ENCODE measurements at places on chromosomes 1 and 21. TPM values are rescaled to one million over a fixed set of nuclear protein-coding genes. Genes with fewer than 3 reads are reported as not detected.
A peak's percentile ranks its signal among the peaks of the same experiment; 100 is the strongest.

- no peak overlapping the region for H3K27ac ChIP-seq
- H3K4me3 ChIP-seq = no peak overlapping the region
- DNase-seq = no peak
- H3K4me1 ChIP-seq = no peaks in the 10 kb centered on the region
- peaks cover 10% of the 10 kb centered on the region for H3K36me3 ChIP-seq
These were observed 2.9 kb upstream of the DIP2A start for GRCh38 chr21:46455575-46456385.

The PRKAA2 gene
- total RNA-seq = 13.2 TPM

The ETS2 gene
- total RNA-seq = 98.0 TPM

DNA sequence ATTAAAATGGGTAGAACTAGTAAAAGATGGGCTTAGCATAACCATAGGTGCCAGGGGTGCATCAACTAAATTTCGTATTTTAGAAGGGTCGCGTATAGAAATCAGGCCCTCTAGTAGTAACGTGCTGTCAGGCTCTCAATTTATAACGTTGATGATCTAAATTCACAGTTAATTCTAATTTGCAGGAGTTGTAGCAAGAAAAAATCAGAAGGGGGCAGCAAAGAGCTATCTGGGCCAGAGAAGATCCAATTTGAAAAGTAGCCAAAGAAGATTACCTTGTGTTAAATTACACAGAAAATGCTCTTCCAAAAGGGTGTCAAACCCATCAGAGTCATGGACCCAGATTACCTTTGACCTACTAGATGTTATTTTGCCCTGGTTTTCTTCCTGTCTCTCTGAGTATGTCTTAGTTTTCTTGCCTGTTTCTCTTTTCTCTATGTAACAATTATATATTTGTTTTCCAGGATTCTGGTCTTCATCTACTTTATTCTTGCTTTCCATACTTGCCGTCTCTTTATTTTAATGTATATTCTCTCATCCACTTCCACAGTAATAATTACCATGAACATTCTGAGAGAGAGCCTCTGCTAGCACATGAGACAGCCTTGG is 1030.9 kb downstream of the AMY1C start:
- no peak overlapping the region for H3K27ac ChIP-seq
- H3K4me3 ChIP-seq = no peak overlapping the region
- no peaks in the 10 kb centered on the region for H3K4me1 ChIP-seq
- no peaks in the 10 kb centered on the region for H3K27me3 ChIP-seq

GRCh38 chr1:143735764-143736461 is 235.9 kb downstream of the FAM72C start:
- H3K27me3 ChIP-seq = no peaks in the 10 kb centered on the region
- H3K27ac ChIP-seq = no peak overlapping the region
- H3K36me3 ChIP-seq = no peaks in the 10 kb centered on the region
- DNase-seq = no peak
- peak overlapping the region; percentile 91 for H3K4me3 ChIP-seq

The ACBD6 gene
- 41.4 TPM for total RNA-seq

- no peaks in the 10 kb centered on the region for H3K4me1 ChIP-seq
- no peaks in the 10 kb centered on the region for H3K36me3 ChIP-seq
- no peaks in the 10 kb centered on the region for H3K27me3 ChIP-seq
- H3K4me3 ChIP-seq = no peak overlapping the region
- DNase-seq = no peak
These were observed 255.4 kb upstream of the PLXNA2 start for GRCh38 chr1:208499601-208500000.

- H3K36me3 ChIP-seq = no peaks in the 10 kb centered on the region
- no peak for DNase-seq
- no peak overlapping the region for H3K27ac ChIP-seq
- H3K4me3 ChIP-seq = no peak overlapping the region
- H3K27me3 ChIP-seq = no peaks in the 10 kb centered on the region
These were observed 64.8 kb downstream of the ERG start for GRCh38 chr21:38433471-38433870.

DNA sequence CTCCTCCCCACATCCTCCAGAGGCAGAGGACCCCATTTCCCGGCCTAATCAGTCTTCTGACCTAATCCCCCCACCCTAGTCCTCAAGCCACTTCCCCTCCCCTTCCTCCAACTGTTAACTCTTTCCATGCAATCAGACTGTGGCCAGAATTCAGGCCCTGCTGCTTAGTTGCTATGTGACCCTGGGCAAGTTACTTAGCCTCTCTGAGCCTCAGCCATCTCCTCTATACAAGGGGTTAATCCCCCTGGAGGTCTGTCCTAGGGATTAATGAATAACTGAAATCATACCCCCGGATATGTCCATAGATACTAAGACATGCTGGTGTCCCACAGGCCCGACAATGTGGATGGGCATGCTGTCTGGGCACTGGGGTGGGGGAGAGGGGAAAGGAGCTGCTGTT is 18.3 kb downstream of the AHDC1 start:
- no peaks in the 10 kb centered on the region for H3K27me3 ChIP-seq
- H3K36me3 ChIP-seq = peaks cover 9% of the 10 kb centered on the region
- no peak for DNase-seq
- no peak overlapping the region for H3K27ac ChIP-seq
- H3K4me1 ChIP-seq = no peaks in the 10 kb centered on the region

- DNase-seq = peak; percentile 89
- no peaks in the 10 kb centered on the region for H3K4me1 ChIP-seq
- H3K27me3 ChIP-seq = no peaks in the 10 kb centered on the region
- H3K36me3 ChIP-seq = no peaks in the 10 kb centered on the region
- H3K4me3 ChIP-seq = no peak overlapping the region
These were observed 37.7 kb upstream of the DDAH1 start for GRCh38 chr1:85502625-85503083.

- no peak overlapping the region for H3K27ac ChIP-seq
- peak; percentile 61 for DNase-seq
- H3K4me1 ChIP-seq = peaks cover 18% of the 10 kb centered on the region
- H3K4me3 ChIP-seq = no peak overlapping the region
- no peaks in the 10 kb centered on the region for H3K27me3 ChIP-seq
These were observed 4.9 kb upstream of the ABCA4 start for GRCh38 chr1:94125551-94126514.

- H3K4me3 ChIP-seq = no peak overlapping the region
- no peaks in the 10 kb centered on the region for H3K36me3 ChIP-seq
- H3K27me3 ChIP-seq = no peaks in the 10 kb centered on the region
- H3K27ac ChIP-seq = no peak overlapping the region
- H3K4me1 ChIP-seq = no peaks in the 10 kb centered on the region
These were observed 137.6 kb upstream of the SGIP1 start for GRCh38 chr1:66396212-66396890.

The LCK gene
- total RNA-seq = 1.8 TPM

DNA sequence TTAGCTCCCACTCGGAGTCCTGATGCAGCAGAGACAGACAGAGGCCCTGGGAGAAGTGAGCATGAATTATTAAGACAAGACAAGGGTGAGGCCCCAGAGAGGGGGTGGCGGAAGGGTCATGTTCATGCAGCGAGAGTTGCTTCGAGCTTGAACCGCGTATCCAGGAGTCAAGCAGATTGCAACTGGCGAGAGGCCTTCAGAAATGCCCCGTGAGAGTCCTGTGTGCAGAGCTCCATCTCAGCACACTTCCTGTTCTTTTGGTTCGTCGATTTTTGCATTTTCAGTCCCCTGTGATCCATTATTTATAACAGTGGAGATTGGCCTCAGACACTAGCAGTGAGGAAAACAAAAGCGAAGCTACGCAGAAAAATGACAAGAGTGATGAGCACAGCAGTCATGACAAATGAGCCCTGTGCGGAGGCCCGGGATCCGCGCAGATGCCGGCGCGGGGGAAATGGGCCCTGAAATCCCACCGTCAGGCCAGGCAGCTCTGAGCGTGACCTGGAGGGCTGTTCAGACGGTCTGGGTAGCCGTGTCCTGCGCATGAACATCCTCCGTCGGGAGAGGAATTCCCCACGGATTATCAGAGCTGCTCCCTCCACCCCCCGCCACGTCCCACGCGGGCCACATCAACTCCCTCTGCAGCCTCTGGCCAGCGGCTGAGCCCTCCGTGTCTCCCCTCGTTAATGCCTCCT is 15.0 kb downstream of the PDE9A start:
- no peak overlapping the region for H3K4me3 ChIP-seq
- peaks cover 33% of the 10 kb centered on the region for H3K36me3 ChIP-seq

GRCh38 chr1:234758851-234759250 is 148.9 kb upstream of the IRF2BP2 start:
- no peaks in the 10 kb centered on the region for H3K27me3 ChIP-seq
- H3K27ac ChIP-seq = no peak overlapping the region

GRCh38 chr1:5497503-5497902 is 494.7 kb downstream of the NPHP4 start:
- H3K27me3 ChIP-seq = no peaks in the 10 kb centered on the region
- H3K36me3 ChIP-seq = no peaks in the 10 kb centered on the region
- H3K4me3 ChIP-seq = no peak overlapping the region
- H3K4me1 ChIP-seq = no peaks in the 10 kb centered on the region
- DNase-seq = no peak
- no peak overlapping the region for H3K27ac ChIP-seq

- no peak overlapping the region for H3K4me3 ChIP-seq
- no peaks in the 10 kb centered on the region for H3K27me3 ChIP-seq
- peaks cover 7% of the 10 kb centered on the region for H3K4me1 ChIP-seq
- no peak overlapping the region for H3K27ac ChIP-seq
- DNase-seq = no peak
- no peaks in the 10 kb centered on the region for H3K36me3 ChIP-seq
These were observed 26.6 kb downstream of the TENT5C start for GRCh38 chr1:117632269-117633067.

- H3K36me3 ChIP-seq = no peaks in the 10 kb centered on the region
- DNase-seq = no peak
- no peak overlapping the region for H3K4me3 ChIP-seq
- H3K27me3 ChIP-seq = no peaks in the 10 kb centered on the region
These were observed 41.7 kb downstream of the EPB41 start for GRCh38 chr1:28956038-28956464.

The G0S2 gene
- total RNA-seq = not detected

The F11R gene
- 226 TPM for total RNA-seq

GRCh38 chr1:42037586-42037985 is 115.6 kb upstream of the GUCA2B start:
- H3K4me1 ChIP-seq = no peaks in the 10 kb centered on the region
- no peak for DNase-seq
- H3K4me3 ChIP-seq = no peak overlapping the region
- no peak overlapping the region for H3K27ac ChIP-seq

GRCh38 chr1:229815076-229815475 is 189.0 kb downstream of the URB2 start:
- DNase-seq = peak; percentile 57
- no peaks in the 10 kb centered on the region for H3K36me3 ChIP-seq
- no peaks in the 10 kb centered on the region for H3K4me1 ChIP-seq
- H3K27me3 ChIP-seq = no peaks in the 10 kb centered on the region
- no peak overlapping the region for H3K4me3 ChIP-seq

DNA sequence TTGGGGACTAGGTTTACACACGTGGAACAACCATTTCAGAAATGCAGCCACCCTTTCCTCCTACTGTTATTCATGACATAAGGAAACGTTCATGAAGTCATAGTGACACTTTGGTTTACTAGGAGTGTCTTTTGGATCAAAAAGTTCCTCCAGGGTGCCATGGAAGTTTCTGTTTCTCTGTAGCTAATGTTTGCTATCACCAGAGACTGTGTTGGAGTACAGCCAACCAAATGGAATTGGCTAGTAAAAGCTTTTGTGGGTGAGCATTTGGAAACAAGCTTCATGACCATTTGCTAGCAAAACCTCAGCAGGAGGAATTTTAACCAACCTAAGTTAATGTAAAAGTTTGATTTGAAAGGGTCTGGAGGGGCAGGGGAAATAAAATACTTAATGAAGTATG is 43.9 kb upstream of the ADGRL2 start:
- DNase-seq = no peak
- H3K27ac ChIP-seq = no peak overlapping the region
- H3K4me3 ChIP-seq = no peak overlapping the region

- no peak overlapping the region for H3K27ac ChIP-seq
- no peak overlapping the region for H3K4me3 ChIP-seq
- no peak for DNase-seq
- H3K27me3 ChIP-seq = peaks cover 7% of the 10 kb centered on the region
These were observed 4.4 kb downstream of the COL16A1 start for GRCh38 chr1:31699341-31699891.

DNA sequence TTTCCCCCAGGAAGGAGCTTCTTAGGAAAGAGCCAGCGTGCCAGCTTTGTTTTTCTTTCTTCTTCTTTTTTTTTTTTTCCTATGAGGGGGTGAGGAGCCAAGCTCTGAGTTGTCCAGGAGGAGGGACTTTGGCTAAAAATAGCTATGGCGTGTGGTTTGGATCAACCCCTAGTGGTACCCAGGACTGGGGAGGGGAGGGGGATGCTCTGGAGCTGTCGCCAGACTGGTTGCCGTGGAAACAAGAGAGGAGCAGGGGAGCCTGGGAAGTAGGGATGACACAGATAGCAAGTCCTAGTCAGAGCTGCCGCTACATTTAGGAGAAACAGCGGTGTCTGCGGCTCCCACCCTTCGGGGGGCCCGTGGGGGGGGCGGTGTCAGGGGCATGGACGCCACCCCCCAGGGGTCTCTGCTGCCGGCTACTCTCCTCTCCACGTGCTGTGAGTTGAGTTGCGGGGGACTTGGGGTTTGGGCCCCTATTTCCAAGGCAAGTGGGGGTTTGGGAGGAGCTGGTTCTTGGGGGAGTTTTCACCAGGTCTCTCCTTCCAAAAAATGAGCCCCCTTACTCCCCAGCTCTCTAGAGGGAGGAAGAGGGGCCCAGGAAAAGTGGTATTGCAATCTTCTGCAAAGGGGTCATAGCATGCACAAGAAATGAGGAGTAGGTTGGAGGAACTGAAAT is at the start of gene KCNJ9:
Gene KCNJ9 (plus strand): TSS at position 278 of the 676 bp plus-strand sequence. CDS start 2,493 bp downstream, outside the sequence.
- no peaks in the 10 kb centered on the region for H3K4me1 ChIP-seq
- H3K4me3 ChIP-seq = no peak within 1 kb of the TSS
- peaks cover 68% of the 10 kb centered on the region for H3K27me3 ChIP-seq
- no peak within 1 kb of the TSS for H3K27ac ChIP-seq

DNA sequence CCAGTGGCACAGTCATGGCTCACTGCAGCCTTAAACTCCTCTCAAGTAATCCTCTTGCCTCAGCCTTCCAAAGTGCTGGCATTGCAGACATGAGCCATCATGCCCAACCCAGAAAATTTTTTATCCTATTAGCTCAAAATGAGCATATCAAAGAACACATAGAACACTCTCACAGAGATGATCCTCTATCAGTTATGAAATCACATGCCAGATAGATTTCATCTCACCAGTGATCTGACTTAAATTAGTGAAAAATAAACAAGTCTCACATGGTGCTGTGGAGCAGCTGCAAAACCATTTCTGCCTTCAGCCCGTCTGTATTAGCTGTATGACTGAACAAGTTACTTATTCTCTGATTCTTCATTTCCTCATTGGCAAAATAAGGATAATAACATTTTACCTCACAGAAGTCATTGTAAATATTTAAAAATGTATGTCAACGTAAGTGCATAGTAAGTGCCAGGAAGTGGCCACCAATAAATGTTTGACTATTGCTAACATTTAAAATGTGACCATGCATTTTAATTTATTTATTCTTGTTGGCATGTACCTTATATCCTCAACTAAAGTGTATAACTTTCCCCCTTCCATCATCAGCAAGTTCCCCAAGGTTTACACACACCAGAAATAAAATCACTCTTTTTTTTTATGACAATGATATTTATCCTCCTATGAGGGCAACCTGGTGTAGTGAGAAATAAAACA is 29.0 kb upstream of the SLC19A2 start:
- no peaks in the 10 kb centered on the region for H3K36me3 ChIP-seq
- no peak overlapping the region for H3K4me3 ChIP-seq
- H3K27ac ChIP-seq = no peak overlapping the region
- DNase-seq = no peak
- no peaks in the 10 kb centered on the region for H3K27me3 ChIP-seq
- H3K4me1 ChIP-seq = no peaks in the 10 kb centered on the region

GRCh38 chr1:109816175-109816811 is 52.6 kb upstream of the EPS8L3 start:
- no peaks in the 10 kb centered on the region for H3K4me1 ChIP-seq
- no peak overlapping the region for H3K4me3 ChIP-seq
- DNase-seq = peak; percentile 29
- no peaks in the 10 kb centered on the region for H3K27me3 ChIP-seq
- H3K27ac ChIP-seq = peak overlapping the region; percentile 90

The RAD54L gene
- 58.3 TPM for total RNA-seq
